ENCODE measurements at places on chromosomes 2 and 18.

- DNase-seq = no peak
Observed at GRCh38 chr2:64036034-64036705, 16.9 kb upstream of the VPS54 start.

DNA sequence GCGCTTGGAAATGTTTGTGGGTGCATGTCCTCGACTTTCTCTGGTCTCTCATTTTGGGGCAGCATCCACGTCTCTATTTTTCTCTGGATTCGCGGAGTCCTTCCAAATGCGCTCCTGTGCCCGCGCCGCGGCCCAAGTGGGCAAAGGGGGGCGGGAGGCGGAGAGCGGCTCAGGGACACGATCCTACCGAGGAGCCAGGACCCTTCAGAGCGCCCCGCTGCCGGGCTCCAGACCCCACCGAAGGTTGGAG, 990 bp downstream of the EPAS1 start:
- no peak for DNase-seq

- DNase-seq = no peak
Observed at GRCh38 chr2:109442715-109443319, 170.9 kb downstream of the SEPTIN10 start.

DNA sequence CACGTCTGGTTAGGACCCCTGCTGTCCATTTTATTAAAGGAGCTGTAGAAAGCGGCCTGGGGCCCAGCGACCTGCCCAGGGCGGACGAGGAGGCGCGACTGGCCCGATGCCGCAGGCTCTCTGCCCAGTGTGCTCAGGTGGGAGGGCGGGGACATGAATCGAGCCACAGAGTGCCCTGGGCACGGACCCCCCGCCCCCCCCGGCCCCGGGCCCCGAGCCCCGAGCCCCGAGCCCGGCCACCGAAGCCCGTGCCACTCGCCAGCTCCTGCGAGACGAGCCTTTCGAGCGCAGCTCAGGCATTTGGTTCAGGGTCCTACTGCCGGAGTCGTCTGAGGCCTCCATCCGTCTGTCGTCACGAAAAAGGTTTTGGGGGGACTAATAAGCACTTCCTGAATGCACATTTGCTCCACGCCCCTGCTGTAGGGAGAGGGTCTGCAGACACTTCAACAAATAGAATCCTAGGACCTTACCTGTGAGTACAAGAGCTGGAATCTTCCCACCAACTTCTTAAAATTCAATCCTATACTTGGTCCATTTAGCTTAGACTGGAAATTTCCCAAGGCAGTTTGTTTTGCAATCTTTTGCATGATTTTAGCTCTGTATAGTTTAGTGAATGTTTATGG, 602 bp upstream of the ADAM17 start:
- no peak for DNase-seq

Measured in DMS79 (cell line).